ENCODE measurements at places on chromosomes 11 and 22.

DNA sequence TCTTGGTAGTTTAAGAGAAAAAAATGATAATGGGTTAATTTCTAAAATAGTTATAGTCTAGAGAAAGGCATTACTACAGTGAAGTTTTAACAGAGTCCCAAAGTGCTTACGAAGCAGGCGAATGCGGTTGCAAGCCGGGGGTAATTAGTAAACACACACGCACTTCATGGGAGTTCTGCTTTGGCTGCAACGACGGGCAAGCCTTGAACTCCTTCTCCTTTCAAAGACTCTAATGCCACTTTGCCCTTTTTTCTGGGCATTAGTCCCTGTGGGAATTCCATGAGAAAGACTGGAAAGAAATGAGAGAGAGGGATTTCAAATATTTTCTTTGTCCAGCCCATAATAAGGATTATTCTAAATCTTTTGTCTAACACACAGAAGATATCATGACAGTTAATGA lies 66.1 kb downstream of the TENM4 start:
- no peak for DNase-seq

DNA sequence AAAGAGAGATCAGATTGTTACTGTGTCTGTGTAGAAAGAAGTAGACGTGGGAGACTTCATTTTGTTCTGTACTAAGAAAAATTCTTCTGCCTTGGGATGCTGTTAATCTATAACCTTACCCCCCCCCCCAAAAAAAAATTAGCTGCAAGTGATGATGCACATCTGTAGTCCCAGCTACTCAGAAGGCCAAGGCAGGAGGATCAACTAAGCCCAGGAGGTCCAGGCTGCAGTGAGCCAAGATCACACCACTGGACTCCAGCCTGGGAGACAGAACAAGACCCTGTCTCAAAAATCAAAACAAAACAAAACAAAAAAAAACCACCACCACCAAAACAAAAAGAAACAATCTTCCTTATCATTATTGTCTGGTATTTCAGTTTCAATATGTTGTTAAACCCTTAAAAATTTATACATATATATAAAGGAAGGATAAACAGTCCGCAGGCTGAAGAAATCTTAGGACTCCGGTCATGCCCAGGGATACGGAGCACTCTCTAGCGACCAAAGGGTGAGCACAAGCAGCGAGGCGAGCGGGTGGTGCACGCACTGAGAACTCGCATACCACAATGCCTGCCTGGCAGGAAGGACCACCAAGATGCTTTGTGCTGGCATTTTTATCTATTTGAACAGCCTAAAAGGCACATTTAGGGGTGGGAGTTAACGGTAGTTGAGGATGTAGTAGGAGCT lies 6.4 kb downstream of the POLDIP3 start:
- no peak for DNase-seq

DNA sequence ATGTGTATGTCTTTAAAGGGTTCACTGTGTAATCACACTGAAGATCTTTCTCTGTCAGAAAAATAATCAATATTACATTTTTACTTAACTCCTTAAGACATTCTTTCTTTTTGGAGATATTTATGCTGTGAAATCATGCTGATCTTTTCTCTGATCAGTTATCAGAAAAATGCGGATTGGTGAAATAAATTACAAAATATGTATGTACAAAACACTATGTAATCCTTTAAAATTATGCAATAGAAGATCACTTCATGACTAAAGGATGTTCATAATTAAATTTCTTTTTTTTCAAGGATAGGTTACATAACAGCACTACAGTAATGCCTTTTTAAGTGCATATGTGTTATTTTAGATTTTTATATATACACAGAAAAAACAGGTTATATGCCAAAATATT lies 24.7 kb downstream of the BTBD10 start:
- no peak for DNase-seq

DNA sequence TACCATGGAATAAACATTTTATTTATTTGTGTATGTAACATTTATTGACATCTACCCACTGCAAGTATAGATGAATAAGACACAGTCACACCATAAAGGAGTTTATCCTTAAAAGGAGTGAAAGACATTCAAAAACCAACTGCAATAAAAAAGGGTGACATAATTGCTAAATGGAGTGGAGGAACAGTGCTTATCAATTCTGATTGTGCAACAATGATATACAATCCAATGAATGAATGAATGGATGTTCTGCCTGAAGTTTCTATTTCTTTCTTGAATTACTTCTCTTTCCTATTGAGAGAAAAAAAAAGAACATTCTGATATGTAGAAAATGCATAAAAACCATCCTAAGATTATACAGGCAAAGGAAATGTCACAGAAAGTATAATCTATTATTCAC lies 10.0 kb downstream of the MMP7 start:
- DNase-seq, result no peak

DNA sequence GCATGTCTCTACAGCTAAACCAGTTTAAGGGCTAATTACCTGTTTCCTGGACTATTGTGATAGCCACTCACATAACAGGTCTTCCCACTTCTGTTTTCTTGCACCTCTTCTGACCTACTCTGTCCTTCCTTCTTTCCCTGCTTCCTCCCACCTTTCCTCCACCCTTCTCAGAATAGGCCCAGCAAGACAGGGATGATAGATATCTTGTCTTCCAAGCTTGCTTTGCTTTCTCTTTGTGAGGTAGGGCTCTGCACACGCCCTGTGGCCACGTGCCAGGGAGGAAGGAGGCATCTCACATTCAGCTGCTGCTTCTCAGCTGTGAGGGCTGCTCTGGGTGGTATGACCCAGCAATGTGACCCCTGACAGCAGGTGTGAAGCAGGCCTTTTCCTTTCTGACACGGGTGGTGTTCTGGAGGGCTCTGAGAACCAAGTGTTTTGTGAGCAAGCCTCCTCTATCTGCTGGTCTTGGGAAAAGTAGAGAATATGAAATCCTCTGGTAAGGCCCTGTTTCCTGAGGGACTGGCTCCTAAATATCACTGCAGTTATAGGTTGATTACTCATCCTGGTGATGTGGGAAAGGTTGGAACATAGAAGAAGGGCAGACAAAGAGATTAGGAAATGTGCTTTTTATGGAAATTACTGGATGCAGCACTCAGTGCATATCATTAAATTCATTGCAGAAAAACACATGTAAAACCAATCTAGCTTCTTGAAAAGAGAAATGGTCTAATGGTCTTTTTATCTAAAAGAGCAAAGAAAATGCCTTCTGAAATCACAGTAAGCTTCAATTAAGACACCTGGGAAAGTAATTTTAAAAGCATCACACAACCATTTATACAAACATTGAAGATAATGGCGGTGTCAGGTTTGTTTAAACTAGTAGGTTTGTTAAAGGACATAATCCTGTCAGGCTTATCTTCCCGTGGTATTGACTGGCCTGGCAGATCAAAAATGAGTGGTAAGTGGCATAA lies 8.5 kb downstream of the AMOTL1 start:
- no peak for DNase-seq

GRCh38 chr22:45318558-45319323 lies 9.0 kb downstream of the FAM118A start:
- no peak for DNase-seq

DNA sequence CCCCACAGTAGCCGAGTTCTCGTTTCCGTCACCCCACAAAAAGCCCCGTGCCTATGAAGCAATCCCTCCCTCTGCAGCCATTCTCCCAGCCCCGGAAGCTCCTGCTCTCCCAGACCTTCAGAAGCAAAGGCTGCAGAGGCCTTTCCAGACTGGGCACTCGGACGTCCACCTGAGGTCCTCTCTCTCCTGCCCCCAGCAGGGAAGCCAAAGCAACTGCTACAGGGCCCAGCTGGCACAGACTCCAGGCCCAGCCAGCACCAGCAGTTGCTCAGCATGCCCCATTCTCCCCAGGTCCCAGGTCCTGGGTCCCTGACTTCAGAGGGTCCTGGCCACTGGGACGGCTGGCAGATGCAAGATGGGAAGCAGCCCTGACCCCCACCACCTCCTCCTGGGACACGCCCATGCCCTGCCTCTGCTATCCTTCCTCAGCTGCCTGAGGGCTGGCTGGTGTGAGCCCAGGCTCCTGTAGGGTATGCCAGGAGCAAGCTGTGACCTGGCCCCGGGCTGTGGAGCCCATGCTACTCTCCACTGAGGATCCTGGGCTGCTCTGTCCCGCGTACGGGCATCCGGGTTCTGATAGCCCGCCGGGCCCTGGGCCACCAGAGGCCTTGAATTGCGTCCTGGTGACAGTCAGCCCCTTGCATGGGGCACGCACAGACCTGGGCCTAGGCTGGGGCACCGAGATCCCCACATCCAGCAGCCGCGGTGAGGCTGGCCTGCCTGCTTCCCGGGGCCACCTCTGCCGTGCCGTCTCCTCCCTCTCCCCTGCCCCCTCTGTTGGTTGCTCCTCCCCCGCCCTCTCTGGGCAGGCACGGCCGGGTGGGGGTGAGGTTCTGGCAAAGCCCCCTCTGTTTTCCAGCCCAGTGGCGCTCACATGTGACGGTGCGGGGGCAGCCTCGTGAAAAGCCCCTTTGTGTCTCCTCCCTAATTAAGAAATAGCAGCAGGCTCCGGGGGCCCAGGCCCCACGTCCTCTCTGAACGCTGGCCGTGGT lies 1310.3 kb downstream of the BRD1 start:
- no peak for DNase-seq

- DNase-seq, result no peak
Observed at GRCh38 chr11:114196997-114197703, 99.0 kb upstream of the NNMT start.

- DNase-seq, result no peak
Observed at GRCh38 chr11:6737872-6738466, 33.8 kb downstream of the OR2AG2 start.

DNA sequence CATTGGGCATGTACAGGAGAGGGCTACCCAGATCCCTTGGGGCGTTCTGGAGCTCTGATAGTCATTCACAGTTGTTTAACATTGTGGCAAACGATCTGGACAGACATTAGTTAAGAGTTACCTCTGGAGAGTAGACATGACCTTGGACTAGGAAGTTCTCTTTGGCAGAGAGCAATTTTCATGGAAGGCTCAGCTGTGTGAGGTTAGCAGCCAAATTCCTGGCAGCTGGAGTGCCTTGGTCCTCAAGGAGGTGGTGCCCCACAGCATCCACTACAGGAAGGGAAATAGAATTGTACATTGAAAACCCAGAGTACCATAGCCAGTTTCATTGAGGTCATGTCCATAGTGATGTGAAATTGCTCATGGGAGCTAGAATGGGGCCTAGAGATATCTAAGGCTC lies 82.8 kb downstream of the BLID start:
- DNase-seq, result no peak

- peak; percentile 50 for DNase-seq
Observed at GRCh38 chr11:132024587-132025295, 654.3 kb downstream of the NTM start.

GRCh38 chr11:75301131-75301530 lies 50.3 kb downstream of the ARRB1 start:
- no peak for DNase-seq

DNA sequence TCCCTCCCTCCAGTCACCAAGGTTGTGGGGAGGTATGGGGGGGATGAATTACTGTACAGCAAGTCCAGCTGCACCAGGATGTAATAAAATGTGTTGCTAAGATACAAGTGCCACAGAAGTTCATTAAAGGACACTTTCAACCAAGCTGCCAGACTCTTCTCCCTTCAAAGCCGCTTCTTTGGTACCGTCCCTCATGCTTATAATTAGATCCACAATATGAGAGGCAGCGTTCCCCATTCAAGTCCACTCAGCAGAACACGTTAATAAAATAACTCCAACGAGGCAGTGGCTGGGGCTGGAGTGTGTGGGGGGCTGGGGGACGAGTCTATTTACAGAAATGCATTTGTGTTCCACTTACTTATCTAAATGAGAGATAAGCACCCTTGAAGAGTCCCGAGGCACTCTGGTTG lies 14.7 kb downstream of the PHF21B start:
- DNase-seq, result no peak

DNA sequence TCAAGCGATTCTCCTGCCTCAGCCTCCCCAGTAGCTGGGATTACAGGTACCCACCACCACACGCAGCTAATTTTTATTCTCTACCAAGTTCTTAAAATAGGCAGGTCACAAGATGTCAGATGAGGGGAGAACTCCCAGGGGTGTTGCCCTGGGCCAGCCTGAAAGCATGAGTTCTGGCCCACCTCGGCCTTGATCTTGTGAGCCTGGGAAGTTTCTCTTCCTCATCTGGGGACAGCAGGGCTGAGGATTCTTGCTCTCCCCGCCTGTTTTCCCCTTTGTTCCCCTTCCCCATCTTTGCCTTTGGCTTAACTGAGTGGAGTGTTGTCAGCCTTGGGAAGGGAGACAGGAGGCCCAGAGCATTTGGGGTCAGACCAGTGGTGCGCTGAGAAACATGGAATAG lies 3.5 kb downstream of the PDXP start:
- DNase-seq, result no peak

Measured in GM04503 (cell line).